ENCODE measurements at places on chromosomes 5 and 9.

- DNase-seq: peak; percentile 59
Observed at GRCh38 chr5:136133222-136133921, 727 bp downstream of the SMAD5 start.

GRCh38 chr5:52825826-52826225 is 38.1 kb downstream of the ITGA1 start:
- no peak for DNase-seq

GRCh38 chr9:113483676-113484257 is 20.2 kb downstream of the RGS3 start:
- DNase-seq: no peak

- no peak for DNase-seq
Observed at GRCh38 chr9:101326501-101326900, 58.3 kb downstream of the BAAT start.

Data from Right ventricle myocardium superior (tissue), 1 donor.